A549 treated with DMSO at 1 μM for 4 hours (cell line): ENCODE measurements at places on chromosomes 7 and 10. TPM values are rescaled to one million over a fixed set of nuclear protein-coding genes. Genes with fewer than 3 reads are reported as not detected.

The FAM24B gene
- total RNA-seq = 12.4 to 16.3 TPM (median 13.5 TPM) in 5 replicates

The PIK3AP1 gene
- 0.62 to 0.92 TPM (median 0.71 TPM) in 5 replicates for total RNA-seq

The MYO1G gene
- 0.07 to 0.13 TPM (median 0.09 TPM) in 5 replicates for total RNA-seq

The ASB10 gene
- not detected in 5 replicates for total RNA-seq

The TAS2R4 gene
- total RNA-seq = 0.12 to 0.33 TPM (median 0.13 TPM) in 5 replicates

The EVX1 gene
- 0.05 to 0.06 TPM (median 0.06 TPM) in 3 of 5 replicates, not detected in the others for total RNA-seq

The LRRC18 gene
- total RNA-seq = not detected in 5 replicates

The TACR2 gene
- 0.09 to 0.16 TPM (median 0.13 TPM) in 4 of 5 replicates, not detected in the other for total RNA-seq

The FRA10AC1 gene
- 3.4 to 6.4 TPM (median 5.8 TPM) in 5 replicates for total RNA-seq

The C1QL3 gene
- total RNA-seq = not detected in 5 replicates

The ODAD2 gene
- total RNA-seq = not detected in 5 replicates

The TMEM184A gene
- total RNA-seq = 6.7 to 15.3 TPM (median 13.2 TPM) in 5 replicates

The ANKRD61 gene
- total RNA-seq = 0.50 to 0.99 TPM (median 0.78 TPM) in 5 replicates

The LYZL2 gene
- total RNA-seq = not detected in 5 replicates

The SLC26A5 gene
- not detected in 5 replicates for total RNA-seq

The KAT6B gene
- total RNA-seq = 5.4 to 7.1 TPM (median 7.1 TPM) in 5 replicates

The MKX gene
- not detected in 5 replicates for total RNA-seq

The CYP2E1 gene
- 0.19 to 0.30 TPM (median 0.28 TPM) in 5 replicates for total RNA-seq

The AQP1 gene
- total RNA-seq = 0.41 to 0.88 TPM (median 0.44 TPM) in 5 replicates

The SMO gene
- 14.3 to 20.2 TPM (median 16.5 TPM) in 5 replicates for total RNA-seq

The AS3MT gene
- total RNA-seq = 3.9 to 5.7 TPM (median 4.5 TPM) in 5 replicates

The IDI2 gene
- 0.06 to 0.17 TPM in 2 of 5 replicates, not detected in the others for total RNA-seq

The CALHM3 gene
- 0.30 to 0.53 TPM (median 0.45 TPM) in 5 replicates for total RNA-seq

The CASTOR2 gene
- 1.8 to 3.8 TPM (median 2.7 TPM) in 5 replicates for total RNA-seq
